ENCODE measurements at places on chromosomes 2 and 18.

DNA sequence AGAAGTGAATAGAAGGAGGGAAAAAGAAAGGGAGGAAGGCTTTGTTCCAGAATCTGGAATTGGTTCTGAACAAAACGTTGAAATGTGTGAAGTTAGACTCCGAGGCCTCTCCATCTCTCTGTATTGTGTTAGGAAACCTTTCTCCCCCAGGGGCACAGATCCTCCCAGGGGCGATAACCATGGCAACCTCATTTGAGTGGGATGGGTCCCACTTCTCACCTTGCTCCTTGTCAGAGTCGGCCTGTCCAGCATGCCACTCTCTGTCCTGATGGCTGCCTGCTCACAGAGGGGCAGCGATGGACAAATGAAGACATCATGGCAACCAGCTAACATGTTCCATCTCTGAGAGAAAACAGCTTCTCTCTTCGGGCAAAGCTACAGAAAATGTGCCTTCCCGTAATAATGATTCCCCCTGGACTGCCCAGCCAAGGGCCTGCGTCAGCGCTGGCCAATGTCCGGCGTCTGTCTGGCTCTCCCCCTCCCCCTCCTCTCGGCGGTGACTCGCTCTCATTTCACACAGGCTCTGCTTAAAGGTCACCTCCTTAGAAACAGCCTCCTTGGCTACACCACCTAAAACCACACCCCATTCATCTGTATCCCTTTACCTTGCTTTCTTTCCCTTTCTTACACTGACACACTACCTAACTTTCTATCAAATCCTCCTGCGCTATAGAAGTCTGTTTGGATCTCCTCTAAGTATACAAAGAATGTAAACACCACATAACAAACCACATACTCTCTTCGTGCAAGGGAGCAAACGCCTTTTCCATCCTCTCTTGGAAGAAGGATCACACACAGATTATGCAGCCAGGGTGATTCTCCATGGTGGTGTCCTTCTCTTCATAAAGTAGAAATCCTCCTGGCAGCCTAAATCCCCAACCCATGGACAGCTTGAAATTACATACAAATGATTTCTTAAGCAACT is 32.1 kb upstream of the TTC39C start:
- no peak for DNase-seq

- no peak for DNase-seq
These were observed 100.1 kb downstream of the WDPCP start for GRCh38 chr2:63488118-63488713.

GRCh38 chr2:42830922-42831574 is 38.7 kb upstream of the HAAO start:
- no peak for DNase-seq

DNA sequence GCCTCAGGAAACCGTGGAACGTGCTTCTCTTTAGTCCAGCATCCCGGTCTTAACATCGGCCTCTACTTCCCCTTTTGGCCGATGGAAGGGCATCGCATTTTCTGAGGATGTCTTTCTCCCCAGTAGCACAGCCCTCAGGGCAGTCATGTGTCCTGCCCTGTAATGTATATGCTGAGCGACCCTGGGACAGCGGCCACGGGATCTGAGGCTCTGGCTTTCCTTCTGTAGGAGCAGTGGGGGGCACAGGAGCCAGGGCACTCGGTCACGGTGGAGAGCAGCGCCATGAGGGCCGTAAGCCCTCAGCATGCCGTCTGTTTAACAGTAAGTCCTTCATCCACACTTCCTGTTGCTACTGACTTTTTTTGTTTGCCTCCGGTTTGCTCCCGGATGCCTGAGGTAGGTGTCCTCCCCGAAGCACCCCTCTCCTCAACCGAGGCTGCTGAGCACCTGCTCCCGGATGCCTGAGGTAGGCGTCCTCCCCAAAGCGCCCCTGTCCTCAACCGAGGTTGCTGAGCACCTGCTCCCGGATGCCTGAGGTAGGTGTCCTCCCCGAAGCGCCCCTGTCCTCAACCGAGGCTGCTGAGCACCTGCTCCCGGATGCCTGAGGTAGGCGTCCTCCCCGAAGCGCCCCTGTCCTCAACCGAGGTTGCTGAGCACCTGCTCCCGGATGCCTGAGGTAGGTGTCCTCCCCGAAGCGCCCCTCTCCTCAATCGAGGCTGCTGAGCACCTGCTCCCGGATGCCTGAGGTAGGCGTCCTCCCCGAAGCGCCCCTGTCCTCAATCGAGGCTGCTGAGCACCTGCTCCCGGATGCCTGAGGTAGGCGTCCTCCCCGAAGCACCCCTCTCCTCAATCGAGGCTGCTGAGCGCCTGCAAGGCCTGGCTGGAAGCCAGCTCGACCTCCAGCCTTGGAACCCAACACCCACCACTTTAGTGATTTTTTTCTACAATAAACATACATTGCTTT is 169.3 kb downstream of the HDAC4 start:
- DNase-seq: no peak

GRCh38 chr2:20438334-20439192 is 8.3 kb upstream of the RHOB start:
- DNase-seq: no peak

- no peak for DNase-seq
These were observed 344.8 kb downstream of the RPRM start for GRCh38 chr2:153133716-153134115.
